ENCODE measurements at places on chromosomes 7 and 10.

- no peak for DNase-seq
These were observed 86.7 kb upstream of the IL6 start for GRCh38 chr7:22640269-22640668.

GRCh38 chr7:159141660-159142059, 3.0 kb downstream of the VIPR2 start:
- DNase-seq = no peak

DNA sequence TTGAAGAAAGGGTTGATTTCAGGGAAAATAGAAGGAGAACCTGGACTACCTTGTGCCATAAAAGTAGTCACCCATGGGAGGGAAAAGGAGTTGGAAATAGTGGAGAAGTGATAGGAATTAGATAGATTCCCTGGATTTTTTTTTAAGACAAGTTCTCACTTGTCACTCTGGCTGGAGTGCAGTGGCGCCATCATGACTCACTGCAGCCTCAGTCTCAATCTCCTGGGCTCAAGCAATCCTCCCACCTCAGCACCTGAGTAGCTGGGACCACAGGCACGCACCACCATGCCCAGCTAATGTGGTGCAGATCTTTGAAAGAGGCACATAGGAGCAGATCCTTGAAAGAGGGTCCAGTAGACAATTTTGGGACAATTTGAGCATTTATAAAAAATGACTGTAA, 9.5 kb upstream of the BLNK start:
- no peak for DNase-seq

DNA sequence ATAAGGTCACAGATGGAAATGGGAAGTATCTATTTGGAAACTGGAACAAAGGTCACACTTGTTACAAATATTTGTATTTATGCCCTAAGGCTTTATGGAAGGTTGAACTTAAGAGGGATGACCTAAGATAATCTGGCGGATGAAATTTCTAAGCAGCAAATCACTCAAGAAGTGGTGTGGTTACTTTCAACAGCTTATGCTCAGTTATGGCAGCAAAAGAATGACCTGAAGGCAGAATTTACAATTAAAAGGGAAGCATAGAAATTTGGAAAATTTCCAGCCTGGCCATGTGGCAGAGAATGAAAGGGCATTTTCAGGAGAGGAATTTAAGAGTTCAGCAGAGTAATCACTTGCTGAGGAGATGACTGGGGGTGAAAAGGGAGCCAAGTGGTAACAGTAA, 95.8 kb upstream of the TNS3 start:
- no peak for DNase-seq

DNA sequence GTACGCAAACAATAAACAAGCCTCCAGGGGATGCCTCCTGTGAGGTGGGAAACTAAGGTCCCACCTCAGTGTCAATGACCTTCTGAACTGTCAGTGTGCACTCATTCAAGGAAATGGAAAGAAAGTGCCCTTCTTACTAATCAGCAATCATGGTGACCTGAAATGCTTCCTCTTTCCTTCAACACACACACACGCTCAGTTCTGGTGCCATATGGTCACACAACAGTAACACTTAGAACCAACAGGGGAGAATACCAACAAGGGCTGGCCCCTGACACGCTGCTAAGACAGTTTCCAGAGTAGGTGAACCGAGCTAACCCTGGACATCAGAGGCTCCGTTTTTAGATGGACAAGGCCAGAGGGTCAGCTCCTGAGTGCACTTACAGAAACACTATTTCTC, 42.1 kb upstream of the EFCAB10 start:
- no peak for DNase-seq

DNA sequence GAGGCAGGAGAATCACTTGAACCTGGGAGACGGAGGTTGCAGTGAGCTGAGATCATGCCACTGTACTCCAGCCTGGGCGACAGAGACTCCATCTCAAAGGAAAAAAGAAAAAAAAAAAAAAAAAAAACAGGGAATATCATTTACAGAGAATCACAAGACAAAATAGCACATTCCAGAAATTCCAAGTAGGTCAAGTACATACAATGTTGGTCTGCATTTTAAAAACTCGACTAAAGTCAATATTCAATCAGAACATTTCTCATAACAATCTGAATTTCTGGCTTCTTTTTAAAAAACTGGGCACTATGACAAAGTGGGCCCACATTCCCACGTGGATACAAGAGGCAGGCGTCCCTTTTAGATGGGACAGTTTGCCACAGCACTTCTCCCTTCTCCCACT, 12.8 kb downstream of the ZC3HAV1L start:
- no peak for DNase-seq

GRCh38 chr10:81177651-81178244, 640.0 kb downstream of the SH2D4B start:
- peak; percentile 11 for DNase-seq

DNA sequence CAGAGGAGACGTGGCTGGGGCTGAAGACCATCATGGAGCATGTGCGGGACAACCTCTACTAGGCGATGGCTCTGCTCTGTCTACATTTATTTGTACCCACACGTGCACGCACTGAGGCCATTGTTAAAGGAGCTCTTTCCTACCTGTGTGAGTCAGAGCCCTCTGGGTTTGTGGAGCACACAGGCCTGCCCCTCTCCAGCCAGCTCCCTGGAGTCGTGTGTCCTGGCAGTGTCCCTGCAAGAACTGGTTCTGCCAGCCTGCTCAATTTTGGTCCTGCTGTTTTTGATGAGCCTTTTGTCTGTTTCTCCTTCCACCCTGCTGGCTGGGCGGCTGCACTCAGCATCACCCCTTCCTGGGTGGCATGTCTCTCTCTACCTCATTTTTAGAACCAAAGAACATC, 22.0 kb upstream of the CPA5 start:
- no peak for DNase-seq

DNA sequence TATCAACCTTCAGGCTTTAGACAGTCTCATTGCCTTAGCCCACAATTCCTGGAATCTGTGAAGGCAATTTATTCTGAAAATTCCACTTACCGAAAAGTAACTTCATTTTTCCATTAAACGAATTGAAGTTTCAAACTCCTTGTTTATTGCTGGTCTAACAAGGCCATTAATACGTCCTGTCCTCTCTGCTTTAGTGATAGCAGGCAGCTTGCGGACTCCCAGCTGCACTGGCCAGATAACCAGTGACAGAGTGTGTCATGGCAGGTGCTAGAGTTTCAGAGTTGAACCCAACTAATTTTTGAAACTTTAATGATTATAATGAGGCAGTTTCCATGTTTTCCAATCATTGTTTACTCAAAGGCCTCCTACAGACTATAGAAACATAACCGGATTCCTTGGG, 31.1 kb downstream of the LOXL4 start:
- DNase-seq = no peak

- peak; percentile 71 for DNase-seq
These were observed 72.2 kb downstream of the MCU start for GRCh38 chr10:72764151-72764550.

GRCh38 chr10:50417486-50417885, 166.2 kb upstream of the ASAH2 start:
- DNase-seq = no peak

- DNase-seq = no peak
These were observed 77.6 kb upstream of the MAGI2 start for GRCh38 chr7:79531116-79531515.

DNA sequence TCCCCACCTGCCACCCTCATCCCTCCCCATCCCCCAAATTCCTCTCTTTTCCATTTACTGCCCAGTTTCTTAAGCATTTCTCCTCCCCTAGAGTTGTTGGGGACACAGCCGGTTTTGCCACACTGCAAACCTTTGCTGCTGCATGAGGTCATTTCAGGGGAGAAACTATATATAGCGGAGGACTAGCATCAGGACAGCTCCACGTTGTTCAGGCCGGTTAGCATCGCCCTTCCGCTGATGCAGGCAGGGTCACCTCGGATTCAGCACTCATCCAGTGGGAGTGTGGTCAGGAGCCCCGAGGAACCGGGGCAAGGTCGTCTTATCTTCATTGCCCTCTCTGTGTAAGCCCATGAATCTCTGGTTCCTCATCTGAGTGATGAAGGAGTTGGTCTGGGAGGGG, 15.6 kb downstream of the UBTD1 start:
- DNase-seq = no peak

DNA sequence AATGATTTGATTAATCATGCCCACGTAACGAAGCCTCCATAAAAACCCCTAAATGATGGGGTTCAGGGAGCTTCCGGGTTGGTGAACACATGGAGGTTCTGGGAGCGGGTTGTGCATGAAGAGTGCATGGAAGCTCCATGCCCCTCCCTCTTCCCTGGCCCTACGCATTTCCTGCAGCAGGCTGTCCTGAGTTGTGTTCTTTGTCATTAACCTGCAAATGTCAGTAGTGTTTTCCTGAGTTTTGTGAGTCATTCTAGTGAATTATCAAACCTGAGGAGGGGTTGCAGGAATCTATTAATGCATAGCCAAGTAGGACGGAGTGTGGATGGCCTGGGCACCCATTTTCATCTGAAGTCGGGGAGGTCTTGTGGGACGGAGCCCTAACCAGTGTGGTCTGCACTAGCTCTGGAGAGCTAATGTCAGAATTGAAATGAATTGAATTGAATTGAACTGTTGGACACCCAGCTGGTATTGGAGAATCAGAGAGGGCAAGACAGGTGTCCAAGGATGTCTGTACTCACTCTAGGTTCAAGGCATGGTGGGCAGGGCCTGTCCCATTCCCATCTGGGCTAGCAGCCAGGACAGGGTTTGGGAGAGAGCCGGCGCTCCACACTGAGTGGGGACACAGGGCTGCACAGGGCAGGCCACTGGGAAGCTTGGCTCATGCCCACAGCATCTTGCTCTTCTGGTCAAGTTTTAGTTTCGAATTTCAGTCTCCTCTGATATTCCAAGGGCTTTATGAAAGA, 22.3 kb upstream of the ARHGAP22 start:
- DNase-seq = peak; percentile 44

DNA sequence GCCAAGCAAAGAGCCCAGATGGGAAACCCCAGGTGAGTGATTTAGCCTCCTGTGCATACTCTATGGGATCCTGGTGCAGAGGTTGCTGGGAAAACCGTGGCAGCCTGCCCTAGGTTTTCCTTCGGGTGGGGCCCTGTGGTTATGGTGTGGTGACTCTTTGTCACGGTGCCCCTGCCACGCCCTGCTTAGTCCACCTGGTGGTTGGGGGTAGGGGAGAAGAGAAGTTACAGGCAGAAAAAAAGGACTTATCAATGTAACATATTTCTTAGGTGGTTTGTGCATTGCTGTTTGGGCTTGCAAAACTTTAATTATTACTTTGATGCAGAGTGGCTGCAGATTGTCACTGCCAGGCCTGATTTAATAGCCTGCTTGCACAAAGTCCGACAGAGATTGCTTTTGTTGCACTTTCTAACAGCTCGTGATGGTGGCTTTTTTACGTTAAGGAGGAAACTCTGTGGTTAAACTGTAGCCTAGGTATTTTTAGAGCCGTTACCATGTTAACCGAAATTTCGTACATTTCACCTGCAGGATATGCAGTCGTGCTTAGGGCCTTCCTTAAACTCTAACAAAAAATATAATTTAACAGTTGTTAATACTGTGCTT, 197.4 kb downstream of the RNLS start:
- DNase-seq = peak; percentile 95

- DNase-seq = no peak
These were observed 634.4 kb upstream of the POT1 start for GRCh38 chr7:125563964-125564529.

- DNase-seq = no peak
These were observed 365.9 kb downstream of the REEP3 start for GRCh38 chr10:63887023-63887589.

- no peak for DNase-seq
These were observed 134.8 kb upstream of the ZMIZ1 start for GRCh38 chr10:78933828-78934531.

DNA sequence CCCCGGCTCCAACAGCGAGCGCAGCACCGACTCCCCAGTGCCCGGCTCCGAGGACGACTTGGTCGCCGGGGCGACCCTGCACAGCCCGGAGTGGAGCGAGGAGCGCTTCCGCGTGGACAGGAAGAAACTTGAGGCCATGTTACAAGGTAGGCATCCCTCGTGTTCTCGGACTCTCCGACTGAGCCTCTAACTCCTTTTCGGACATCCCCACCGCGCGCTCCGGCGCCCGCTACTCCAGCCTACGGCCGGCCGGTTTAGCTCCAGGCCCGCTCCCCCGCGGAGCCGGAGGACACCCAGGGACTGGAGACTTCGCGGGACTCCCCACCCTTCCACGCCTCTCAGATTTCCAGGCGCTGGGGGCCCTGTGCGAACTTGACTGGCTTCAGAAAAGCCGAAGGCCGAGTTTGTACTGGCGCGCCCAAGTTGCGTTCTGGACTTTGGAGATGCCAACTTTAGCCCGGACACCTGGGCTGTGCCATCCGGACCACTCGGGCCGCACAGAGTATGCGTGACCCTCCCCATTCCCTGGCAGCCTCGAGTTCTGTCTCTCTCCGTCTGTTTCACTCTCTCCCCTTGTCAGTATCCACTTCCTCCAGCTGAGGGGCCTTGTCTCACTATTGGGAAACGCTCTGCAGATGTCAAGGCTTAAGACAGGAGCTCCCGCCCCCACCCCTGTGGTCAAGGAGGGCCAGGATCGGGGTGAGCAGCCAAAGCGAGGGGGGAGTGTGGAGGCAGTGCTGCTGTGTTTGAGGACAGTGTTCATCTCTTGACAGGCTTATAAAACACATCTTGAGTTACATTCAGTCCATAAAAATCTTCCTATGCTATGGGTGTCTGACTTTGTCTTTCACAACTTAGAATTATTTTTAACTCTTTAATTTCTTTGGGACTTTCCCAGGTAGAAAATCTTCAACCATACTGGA, 777 bp downstream of the BICC1 start:
- peak; percentile 78 for DNase-seq

All from Caki2 (cell line).